ENCODE measurements at places on chromosomes 3 and 15.
A peak's percentile ranks its signal among the peaks of the same experiment; 100 is the strongest.

GRCh38 chr15:40244961-40245523 is 6.2 kb downstream of the PAK6 start:
- DNase-seq: no peak

- no peak for DNase-seq
Observed at GRCh38 chr15:94097552-94097951, 133.8 kb upstream of the MCTP2 start.

DNA sequence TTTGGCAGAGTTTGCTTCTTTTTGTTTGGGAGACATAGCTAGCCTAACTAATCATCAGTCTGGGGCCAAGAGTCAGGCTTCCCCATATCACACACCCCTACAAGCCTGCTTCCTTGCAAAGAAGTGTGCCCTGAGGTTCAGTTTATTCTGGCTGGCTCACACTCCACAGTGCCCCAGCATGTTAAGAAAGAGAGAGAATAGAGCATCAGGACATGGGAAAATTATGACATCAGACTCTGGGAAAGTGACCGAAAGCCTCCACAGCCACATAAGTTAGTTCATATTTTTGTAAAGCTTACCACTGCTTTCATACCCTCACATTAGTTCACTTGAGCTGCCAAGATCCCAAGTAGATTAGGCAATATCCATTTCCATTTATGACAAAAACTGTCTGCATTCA is 63.0 kb upstream of the CFAP161 start:
- peak; percentile 10 for DNase-seq

DNA sequence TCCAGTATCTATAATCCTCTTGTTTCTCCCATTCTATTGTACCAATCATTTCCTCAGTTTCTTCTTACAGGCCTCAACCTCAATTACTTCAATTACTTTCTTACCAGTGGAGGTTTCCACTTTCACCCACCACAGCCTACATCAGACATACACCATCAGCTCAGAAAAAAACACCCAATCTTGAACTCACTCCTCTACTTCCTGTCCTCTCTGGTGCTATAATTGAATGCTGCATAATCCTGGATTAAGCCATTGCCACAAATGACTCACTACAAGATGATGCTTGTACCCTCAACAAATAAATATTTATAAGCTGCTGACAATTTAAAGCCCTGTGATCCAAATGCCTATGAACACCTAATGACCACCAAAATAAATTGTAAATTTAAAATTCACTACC is 18.5 kb downstream of the RYK start:
- no peak for DNase-seq

GRCh38 chr15:84727429-84727828 is 11.5 kb upstream of the SEC11A start:
- no peak for DNase-seq

DNA sequence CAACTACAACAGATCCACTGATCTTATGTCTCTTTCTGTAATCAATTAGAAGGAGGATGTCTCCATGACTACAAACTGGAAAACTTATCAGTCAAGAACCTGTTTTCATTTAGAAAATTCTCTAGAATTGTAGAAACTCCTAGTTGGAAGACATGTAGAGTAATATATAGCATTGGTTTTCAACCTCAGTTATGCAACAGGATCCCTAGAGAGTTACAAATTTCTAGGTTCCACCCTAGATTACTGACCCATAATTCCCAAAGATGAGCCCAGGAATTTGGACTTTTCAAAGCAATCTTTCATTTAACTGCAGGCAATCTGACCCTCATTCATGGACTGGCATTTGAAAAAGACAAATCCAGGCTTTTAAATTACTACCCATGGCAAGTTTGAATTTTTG is 116.9 kb upstream of the RAP2B start:
- no peak for DNase-seq

- DNase-seq: no peak
Observed at GRCh38 chr15:69510556-69510955, 57.9 kb downstream of the RPLP1 start.

DNA sequence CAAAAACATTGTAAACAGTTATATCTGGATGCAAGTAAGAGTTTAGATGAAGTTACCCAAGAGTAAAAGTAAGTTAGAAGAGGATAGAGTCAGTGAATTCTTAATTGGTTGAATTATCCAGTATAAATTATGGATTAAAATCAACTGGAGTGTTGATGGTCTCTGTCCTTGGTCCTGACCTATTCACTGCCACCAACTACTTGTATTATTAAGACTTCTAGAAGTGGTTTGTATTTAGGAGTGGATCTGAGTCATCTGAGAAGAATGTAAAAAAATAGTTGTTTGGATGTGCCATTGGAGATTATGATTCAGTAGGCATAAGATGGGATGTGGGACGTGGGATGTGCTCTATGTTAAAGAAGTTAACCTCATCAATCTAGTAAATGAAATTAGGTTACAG is 86.4 kb downstream of the SYNPR start:
- no peak for DNase-seq

All from amniotic stem cell (primary cell).